ELF-1 (cell line): ENCODE measurements at places on chromosomes 4 and X.
A peak's percentile ranks its signal among the peaks of the same experiment; 100 is the strongest.

GRCh38 chrX:9786798-9787635, 788 bp downstream of the SHROOM2 start:
- peak; percentile 64 for DNase-seq

- no peak for DNase-seq
Observed at GRCh38 chr4:119506806-119507205, 121.8 kb downstream of the PDE5A start.

DNA sequence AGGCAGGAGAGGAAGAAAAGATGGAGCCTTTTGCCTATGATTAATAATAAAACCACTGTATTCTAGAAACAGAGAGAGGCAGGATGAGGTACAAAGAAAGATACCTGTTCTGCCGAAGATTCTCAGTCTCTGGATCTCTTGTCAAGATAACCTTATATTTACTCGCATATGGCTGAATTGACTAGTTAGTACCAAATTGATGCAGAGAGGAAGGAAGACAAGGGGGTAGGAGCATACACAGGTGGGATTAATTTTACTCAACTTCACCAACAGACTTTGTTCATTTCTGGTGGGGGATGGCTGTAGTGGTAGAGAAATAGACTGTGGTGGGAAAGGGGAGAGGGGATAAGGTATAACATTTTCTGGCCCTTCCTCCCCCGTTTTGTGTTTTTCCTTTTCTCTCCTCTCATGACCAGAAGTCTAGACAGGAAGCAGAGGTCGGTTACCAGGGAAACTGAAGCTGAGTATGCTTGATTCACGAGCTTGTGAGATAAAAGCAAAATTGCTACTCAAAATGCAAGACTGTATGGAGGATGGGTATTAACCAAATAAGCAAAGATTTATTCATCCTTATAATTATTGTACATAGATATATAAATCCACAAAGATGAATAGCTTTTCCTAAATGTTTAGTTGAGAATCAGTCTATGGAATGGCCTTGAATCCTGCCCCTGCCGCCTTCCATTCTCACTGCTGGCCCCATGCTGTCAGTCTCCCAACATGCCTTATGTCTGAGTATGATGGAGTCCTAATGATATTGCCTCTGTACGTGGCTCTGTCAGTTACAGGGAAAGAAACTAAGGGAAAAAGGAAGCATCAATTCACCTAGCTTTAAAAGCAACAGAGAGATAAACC, 17.8 kb upstream of the PAGE2B start:
- no peak for DNase-seq

GRCh38 chr4:52968691-52969090, 106.6 kb downstream of the RASL11B start:
- DNase-seq = no peak

DNA sequence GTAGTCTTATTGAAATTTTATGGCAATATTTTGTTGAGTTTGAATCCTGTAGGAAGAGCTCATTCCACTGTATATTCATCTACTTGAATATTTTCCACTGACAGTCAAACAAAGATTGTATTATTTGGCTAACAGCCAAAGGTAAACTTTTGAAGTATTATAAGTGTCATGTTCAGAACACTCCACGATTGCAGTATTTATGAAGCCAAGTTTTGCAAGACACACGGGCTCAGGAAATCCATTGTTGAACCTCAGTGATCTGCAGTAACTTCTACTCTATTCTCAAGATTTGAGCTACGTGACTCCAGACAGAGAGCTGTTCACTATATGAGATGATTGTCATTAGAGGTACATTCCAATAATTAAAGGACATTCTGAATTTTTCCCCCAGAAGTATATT, 302.7 kb upstream of the ADGRL3 start:
- no peak for DNase-seq

DNA sequence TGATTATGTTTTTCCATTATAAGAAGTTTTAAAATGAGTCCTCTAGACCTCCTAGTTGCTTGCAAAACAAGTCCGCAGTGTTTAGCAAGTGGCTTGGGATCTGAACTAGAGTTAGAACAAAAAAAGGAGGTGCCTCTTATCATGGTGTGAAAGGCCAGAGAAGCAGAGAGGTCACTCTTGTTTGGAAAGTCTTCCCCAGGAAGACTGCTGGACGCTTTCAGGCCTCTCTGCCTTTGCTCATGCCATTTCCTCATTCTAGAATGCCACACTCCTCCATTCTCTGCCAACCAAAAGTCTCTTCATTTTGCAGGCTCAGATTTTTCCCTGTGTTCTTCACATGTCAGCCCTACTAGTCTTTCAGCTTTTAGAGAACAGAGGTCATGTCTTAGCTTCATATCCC, 14.9 kb downstream of the PARM1 start:
- DNase-seq = no peak

GRCh38 chrX:153989973-153990655, 17.6 kb downstream of the TMEM187 start:
- no peak for DNase-seq

DNA sequence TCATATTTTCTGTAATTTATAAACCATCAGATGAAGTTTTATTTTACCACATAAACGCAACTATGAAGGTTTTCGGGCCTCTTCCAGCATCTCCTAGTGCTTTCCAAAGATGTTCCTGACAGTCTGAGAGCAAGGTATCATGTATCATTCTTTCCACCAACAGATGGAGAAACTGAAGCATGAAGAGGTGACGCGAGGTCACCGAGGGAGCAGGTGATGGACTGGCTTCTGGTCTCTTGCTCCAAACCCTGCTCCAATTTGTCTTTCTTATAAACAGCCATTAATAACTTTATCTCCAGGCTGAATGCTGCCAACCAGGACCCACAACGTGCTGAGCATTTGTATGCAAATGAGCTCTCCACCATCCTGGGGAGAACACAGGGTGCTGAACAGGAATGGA, 86.3 kb upstream of the MAML3 start:
- no peak for DNase-seq

DNA sequence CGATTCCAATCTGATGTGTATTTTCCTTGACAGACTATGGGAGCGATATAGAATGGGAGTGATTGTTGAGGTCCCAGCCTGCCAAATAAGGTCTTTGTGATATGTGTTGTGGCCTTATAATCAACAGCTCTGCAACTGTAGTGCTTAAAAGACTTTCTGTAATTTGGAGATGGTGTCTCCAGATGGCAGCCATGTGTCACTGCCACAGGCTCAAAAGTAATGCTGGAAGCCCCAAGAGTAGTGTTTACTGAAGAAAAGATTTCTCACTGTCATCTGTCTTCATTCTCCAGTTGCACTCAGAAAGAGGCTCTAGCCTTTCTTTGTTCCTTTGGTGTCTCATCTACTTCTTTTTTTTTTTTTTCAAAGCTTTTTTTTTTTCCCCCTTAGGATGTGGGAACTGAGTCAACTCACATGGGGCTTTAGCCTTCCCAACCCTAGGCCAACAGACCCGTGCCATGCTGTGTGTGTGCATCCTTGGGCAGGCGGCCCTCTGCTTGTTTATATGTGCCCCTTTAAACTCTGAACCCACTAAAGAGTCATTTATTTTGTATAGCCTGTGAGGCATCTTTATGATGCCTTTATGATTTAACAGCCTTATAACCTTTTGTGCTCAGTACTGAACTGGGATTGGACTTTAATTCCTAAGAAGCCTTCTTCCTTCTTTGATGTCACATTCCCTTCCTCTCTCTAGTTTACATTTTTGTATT, 15.6 kb downstream of the SRPX2 start:
- DNase-seq = no peak
